ENCODE measurements at places on chromosomes 16 and 17.

- DNase-seq = no peak
Measured at GRCh38 chr17:80394629-80395216, 20.2 kb upstream of the ENDOV start.

- no peak for DNase-seq
Measured at GRCh38 chr16:25020112-25020631, 5.0 kb upstream of the ARHGAP17 start.

- DNase-seq = no peak
Measured at GRCh38 chr16:88346680-88347505, 35.9 kb upstream of the ZNF469 start.

DNA sequence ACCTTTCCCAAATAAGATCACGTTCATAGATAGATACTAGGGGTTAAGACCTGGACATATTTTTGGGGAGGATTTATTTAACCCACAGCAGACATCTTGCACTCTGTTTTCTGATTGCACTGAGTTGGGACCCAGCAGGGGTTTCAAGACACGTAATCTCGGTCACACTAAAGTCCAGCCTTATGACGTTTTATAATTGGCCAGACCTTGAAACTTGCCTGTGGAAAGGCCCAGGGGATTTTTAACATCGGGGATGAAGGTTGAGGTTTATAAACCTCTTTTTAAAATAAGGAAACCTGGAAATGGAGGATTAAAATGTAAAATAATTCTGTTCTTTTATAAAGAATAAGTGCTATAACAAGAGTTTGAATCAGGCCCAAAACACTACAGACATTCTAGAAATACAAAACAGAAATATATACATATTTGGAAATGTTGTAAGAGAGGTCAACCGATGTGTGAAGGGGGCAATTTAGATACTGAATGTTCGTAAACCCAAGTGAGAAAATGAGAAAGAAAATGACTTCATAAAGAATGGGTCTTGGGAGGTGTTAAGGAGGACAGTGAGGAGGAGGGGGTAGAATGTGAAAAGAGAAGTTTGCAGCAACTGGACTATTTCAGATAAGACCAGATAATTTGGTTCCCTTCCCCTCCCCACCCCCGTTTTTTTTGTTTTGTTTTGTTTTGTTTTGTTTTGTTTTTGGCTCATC is 61.1 kb upstream of the NOL11 start:
- DNase-seq = no peak

- DNase-seq = no peak
Measured at GRCh38 chr17:28317966-28318758, 838 bp upstream of the TMEM97 start.

Data from CD4-positive, alpha-beta memory T cell (primary cell).